ENCODE measurements at places on chromosomes 2 and 18.

- DNase-seq = peak; percentile 56
Observed at GRCh38 chr2:196927376-196928225, 1.1 kb upstream of the PGAP1 start.

- no peak for DNase-seq
Observed at GRCh38 chr2:208620487-208620978, 213.9 kb downstream of the PTH2R start.

DNA sequence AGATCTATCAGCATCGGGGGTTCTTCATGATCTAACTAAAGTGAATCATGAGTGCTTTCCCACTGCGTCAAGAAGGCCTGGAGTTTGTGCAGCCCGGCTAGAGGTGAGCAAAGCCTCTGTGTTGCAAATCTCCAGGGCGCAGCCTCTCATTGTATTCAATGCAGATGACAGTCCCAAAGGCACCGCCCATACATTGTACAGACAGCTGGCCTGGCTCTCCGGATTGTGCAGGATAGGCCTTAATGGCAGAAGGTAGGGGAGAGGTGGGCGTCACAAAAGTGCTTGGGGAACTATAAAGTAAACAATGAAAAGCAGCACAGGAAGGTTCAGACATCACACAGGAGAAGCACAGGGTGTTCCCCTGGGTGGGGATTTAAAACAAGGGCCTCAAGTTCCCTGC lies 907 bp upstream of the GYPC start:
- no peak for DNase-seq

- DNase-seq = no peak
Observed at GRCh38 chr2:62852254-62852653, 146.7 kb downstream of the EHBP1 start.

- no peak for DNase-seq
Observed at GRCh38 chr2:154551649-154552048, 146.8 kb upstream of the KCNJ3 start.

GRCh38 chr2:233259730-233260129 lies 8.3 kb downstream of the ATG16L1 start:
- no peak for DNase-seq

- DNase-seq = no peak
Observed at GRCh38 chr18:33744032-33744697, 166.1 kb downstream of the ASXL3 start.

DNA sequence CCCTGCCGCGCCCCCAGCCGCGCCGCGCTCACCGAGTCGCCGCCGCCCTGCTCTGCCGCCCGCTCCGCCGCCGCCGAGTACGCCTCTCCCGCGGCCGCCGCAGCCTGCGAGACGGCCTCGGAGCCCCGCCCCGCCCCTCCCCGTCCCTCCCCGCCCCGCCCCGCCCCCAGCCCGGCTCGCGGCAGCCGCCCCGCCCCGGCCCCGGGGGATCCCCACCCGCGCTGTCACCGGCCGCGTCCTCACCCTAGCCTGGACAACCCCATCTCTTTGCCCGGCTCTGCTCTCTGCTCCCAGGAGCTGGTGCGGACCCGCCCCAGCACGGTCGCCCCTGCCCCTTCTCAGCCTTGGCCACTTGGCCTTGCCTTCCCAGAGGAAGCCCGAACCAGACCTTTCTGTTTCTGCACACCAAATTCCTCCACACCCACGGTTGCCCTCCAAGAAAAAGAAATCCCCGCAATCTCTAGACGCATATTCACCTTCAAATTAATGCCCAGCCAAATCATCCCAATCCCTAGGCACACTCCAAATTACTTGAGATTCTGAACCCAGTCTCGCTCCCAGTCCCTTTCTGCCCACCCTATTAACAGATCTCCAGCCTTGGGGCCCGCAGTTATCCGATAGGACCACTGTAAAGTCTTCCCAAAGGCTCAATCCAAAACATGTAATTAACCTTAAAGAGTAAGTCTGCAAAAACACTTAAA lies at the start of gene CYRIA:
TSS of gene CYRIA (minus strand) at position 87 of the 701 bp plus-strand sequence. CDS start 77,715 bp downstream, outside the sequence.
- DNase-seq = peak; percentile 32

Data from CD8-positive, alpha-beta T cell (primary cell).